PC-3 (cell line): ENCODE measurements at places on chromosomes 12 and 14. TPM values are rescaled to one million over a fixed set of nuclear protein-coding genes. Genes with fewer than 3 reads are reported as not detected.

PRPF39 gene
- total RNA-seq = 16.9 and 19.2 TPM in 2 replicates

CYP27B1 gene
- 8.1 and 8.6 TPM in 2 replicates for total RNA-seq

FZD10 gene
- total RNA-seq = not detected in 2 replicates

EXOC3L4 gene
- 1.4 and 2.0 TPM in 2 replicates for total RNA-seq

SLC17A8 gene
- not detected in 2 replicates for total RNA-seq

ZDHHC22 gene
- 0.15 and 0.81 TPM in 2 replicates for total RNA-seq
